ENCODE measurements at places on chromosomes 7 and 10.
A peak's percentile ranks its signal among the peaks of the same experiment; 100 is the strongest.

- DNase-seq = no peak
These were observed 56.5 kb downstream of the ZNF277 start for GRCh38 chr7:112262855-112263487.

DNA sequence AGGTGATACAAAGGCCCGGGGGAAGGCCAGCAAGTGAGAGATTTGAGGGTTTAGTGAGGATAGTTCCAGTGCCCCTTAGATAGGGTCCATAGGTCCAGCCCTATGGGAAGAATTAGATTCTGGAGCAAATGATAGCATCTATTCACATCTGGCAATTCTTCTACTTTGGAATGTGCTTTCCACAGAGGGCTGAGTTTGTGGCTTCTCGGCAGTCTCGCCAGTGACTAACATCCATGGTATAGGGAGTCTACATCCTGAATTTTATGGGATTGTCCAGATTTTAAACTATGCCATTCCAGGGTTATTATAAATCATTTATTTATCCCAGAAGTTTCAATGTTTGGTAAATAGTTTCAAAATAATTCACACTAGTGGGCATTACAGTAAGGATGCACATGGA, 207.3 kb upstream of the ADO start:
- DNase-seq = no peak

- peak; percentile 18 for DNase-seq
These were observed 220.5 kb downstream of the CDK14 start for GRCh38 chr7:90816511-90817142.

- DNase-seq = no peak
These were observed 136.1 kb downstream of the AKR1D1 start for GRCh38 chr7:138212314-138212713.

DNA sequence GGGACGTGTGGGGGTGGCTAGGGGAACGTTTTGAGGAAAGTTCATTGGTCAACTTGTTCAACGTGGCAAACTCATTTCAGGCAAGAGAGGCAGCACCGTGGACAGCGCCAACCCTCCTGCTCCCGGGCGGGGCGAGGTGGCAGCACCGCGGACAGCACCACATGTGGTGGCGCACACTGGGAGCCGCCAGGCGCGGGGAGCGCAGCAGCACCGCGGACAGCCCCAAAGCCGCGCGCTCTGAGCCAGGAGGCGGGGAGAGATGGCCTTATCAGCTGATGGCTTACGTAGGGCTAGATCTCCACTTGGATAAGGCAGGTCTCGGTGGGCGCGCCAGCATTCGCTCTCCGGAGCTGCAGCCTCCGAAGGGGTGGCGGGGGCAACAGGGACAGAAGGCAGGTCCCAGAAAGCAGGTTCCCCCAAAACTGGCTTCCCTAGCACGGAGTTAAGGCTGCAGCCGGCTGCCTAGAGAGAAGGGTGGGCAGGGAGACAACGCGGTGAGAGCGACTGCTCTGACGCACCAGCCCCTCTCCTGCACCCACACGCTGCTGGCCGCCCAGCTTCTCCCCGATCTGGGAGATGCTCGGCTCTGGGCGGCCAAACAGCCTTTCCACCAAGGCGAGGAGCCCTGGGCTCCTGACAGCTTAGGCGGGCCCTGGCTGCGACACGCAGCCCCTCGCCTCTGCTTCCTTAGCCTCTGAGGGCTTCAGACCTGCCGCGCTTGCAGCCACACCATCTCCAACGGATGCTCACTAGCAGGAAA, at the start of gene HTR5A:
HTR5A (plus strand) TSS at position 333 of the 760 bp plus-strand sequence. CDS start 576 bp downstream, outside the sequence.
- peak; percentile 78 for DNase-seq

- peak; percentile 96 for DNase-seq
These were observed 14.5 kb downstream of the NUDT5 start for GRCh38 chr10:12181065-12181775.

GRCh38 chr10:123562811-123563580, 103.2 kb upstream of the GPR26 start:
- DNase-seq = no peak

- DNase-seq = no peak
These were observed 401.9 kb downstream of the TNS3 start for GRCh38 chr7:47179812-47180515.

DNA sequence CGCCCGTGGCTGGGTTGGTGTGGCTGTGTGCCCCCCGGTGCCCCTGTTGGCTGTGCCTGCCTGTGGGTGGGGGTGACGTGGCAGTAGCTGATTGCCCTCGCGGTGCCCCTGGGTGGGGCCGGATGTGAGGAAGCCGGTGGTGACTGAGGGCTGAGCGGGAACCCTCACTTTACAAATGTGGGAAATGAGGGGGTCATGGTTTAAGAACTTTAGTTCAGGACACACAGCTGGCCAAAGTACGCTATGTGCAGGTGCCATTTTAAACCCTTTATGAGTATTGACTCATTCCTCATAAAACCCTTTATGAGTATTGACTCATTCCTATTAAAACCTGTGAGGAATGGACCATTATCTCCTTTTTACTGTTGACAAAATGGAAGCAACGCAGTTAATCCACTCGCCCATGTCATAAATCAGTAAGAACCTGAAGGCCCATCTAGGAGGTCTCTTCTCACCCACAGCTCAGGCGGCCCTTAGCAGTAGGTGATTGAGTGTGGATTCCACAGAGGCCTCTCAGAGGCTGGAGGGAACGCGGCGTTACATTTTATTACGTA, 290.1 kb upstream of the COBL start:
- no peak for DNase-seq

DNA sequence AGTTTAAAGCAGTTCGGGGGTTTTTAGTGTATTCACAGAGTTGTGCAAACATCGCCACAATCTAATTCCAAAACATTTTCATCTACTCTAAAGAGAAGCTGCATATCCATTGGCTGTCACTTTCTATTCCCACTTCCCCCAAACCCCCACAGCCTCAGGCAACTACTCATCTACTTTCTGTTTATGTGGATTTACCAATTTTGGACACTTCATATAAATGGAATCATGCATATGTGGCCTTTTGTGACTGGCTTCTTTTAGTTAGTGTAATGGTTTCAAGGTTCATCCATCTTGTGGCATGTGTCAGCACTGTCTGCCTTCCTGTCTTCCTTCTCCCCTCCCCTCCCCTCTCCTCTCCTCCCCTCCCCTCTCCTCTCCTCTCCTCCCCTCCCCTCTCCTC, 78.5 kb upstream of the FZD1 start:
- no peak for DNase-seq

- no peak for DNase-seq
These were observed 3.8 kb downstream of the LDB3 start for GRCh38 chr10:86671985-86672710.

- DNase-seq = no peak
These were observed 12.4 kb downstream of the BCAP29 start for GRCh38 chr7:107592361-107593024.

GRCh38 chr7:98119256-98119918, 12.7 kb downstream of the LMTK2 start:
- no peak for DNase-seq

DNA sequence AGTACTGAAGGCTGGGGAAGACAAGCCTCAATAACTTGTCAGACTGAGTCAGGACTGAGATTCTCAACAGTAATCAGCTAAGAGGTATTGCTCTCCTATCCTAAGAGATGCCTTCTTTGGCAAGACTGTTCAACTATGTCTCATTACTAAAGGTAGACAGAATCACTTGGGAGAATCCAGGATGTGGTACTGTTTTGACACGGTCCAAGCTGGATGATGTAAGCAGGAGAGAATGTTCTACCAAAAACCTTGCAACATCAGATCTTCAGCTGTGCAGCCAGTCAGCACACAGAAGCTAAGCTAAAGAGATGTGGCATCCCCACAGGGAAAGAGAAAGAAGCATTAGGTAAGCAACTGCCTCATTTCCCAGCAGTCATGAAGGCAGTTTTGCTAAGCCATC, 391.4 kb downstream of the NRG3 start:
- no peak for DNase-seq

- DNase-seq = no peak
These were observed 125.1 kb upstream of the RAB11FIP2 start for GRCh38 chr10:118171861-118172260.

DNA sequence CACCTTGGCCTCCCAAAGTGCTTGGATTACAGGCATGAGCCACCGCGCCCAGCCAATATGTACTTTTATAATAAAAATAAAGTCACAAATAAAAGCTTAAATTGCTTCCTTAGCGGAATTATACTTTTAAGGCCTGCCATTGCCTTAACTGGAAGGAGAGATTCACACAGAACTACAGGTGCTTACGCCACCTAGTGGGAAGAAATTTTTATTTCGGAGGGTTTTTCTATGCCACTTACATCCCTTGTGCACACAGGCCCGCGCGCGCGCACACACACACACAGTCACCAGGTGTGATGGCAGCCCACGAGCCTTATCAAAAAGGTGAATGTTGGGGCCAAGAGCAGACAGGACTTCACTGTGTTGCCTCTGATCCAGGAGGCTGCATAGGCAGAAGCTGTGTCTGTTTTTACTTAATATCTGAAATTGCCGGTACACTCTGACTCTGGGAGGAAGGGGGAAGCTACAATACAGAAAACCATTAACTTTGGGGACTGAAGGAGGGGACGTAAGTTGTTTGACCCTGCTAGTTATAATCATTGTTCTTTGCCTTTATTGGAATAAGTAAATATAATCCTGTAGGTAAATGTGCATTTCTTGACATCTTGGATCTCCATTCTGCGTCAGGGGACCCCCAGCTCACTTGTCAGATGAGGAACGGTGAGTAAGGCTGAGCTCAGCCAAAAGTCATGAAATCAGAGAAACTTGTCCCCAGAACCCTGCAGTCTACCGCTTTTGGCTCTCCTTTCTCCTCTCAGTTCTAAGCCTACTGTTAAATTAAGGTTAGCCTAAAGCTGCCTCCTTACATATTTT, 87.1 kb downstream of the SLC16A9 start:
- DNase-seq = no peak

DNA sequence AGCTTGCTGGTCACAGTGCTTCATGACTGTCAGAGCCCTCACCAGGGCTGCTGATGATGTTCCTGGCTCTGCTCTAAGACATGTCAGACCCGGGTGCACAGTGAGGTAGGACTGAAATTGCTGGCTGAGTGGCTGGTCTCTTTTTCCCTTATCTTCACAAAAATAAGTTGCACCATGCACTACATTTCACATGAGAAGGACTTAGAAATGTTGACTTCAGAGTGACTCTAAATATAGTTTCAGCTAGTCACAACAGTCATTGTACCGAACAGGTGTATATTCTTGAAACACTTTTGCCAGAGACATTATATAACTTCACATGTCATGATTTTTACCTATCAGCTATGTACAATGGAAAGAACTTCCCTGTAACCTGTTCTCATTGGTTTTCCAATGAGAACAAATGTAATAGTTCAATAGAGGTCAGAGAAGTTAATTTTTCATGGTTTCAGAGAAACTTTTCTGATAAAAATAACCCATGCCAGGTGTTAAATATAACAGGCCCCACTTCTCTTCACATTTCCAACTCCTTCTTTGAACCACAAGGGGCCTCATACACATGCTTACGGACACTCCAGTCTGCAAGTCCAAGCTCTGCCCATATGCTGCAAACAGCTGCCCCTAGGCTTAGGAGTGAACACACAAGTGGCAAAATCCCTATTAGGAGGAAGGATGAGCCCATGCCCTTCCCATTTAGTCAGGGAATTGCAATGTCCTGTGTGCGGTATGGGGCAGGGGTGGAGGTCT, 115.6 kb downstream of the CDK6 start:
- DNase-seq = no peak

GRCh38 chr10:15585303-15585715, 134.4 kb downstream of the ITGA8 start:
- DNase-seq = no peak
